ENCODE measurements at places on chromosomes 5 and 9.

GRCh38 chr9:101966691-101967090 lies 228.2 kb upstream of the GRIN3A start:
- DNase-seq: no peak

DNA sequence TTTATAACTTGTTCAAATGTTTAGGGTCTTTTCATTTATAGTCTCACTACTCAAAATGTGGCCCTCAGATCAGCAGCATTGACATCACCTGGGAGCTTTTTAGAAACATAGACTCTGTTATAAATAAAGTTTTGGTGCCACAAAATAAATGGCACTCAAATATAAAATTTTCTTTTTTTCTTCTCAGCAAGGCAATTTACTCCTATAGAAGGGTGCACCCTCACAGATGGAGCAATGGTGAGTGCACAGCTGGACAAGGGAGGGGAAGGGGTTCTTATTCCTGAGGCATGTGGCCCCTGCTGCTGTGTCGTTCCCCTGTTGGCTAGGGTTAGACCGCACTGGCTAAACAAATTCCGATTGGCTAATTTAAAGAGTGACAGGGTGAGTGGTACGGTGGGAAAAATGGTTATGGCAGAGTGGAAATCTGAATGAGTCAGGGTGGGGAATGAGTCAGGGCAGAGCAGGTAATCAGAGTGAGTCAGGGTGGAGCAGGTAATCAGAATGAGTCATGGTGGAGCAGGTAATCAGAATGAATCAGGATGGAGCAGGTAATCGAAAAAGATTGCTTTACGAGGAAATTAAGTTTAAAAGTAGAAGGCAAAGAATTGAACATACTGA lies 31.8 kb upstream of the C7 start:
- DNase-seq: no peak

- no peak for DNase-seq
Measured at GRCh38 chr9:137694962-137695875, 76.4 kb downstream of the EHMT1 start.

GRCh38 chr9:111896942-111897600 lies 457 bp downstream of the UGCG start:
- DNase-seq: no peak

GRCh38 chr9:19117039-19117716 lies 10.1 kb downstream of the PLIN2 start:
- DNase-seq: no peak

DNA sequence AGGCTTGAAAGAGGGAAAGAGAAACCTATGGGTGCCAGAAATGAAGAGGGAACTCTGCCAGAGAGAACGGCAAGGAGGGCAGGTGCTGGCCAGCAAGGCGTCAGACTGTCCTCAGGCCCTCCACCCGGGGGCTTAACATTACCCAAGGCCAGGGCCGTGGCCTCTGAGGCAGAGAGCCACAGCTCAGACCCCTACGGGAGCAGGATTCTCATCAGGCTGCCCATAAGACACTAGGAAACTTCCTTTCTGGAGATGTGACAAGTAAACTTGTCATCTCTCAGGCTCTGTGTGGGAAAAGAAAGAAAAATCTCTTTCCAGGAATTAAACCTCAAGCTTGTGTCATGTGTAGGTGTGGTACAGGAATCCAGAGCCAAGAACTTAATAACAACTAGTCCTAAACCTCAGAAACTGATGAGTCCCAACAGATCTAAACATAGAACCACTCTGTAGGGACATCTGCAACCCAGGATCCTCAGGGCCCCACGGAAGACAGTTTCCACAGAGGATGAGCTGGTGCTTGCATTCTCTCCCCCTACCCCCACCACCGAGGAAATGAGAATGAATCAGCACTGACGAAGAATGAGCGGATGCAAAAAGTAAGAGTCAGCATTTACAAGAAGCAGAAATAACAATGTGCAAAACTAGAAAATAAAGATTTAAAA lies 74.3 kb downstream of the DCP2 start:
- no peak for DNase-seq

DNA sequence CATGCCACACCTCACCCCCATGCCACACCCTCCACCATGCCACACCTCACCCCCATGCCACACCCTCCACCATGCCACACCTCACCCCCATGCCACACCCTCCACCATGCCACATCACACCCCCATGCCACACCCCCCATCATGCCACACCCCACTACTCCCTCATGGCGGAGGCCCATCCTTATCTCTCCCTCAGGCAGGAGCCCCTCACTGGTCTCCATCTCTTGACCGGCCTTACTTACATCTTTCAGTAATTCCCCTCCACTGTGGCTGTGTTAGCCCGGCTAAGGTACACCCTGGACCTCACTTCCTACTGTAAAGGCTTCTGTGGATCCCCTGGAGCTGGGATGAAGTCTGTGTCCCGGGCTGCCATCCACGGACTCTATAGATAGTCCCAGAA lies 102.0 kb downstream of the OLFM1 start:
- no peak for DNase-seq

DNA sequence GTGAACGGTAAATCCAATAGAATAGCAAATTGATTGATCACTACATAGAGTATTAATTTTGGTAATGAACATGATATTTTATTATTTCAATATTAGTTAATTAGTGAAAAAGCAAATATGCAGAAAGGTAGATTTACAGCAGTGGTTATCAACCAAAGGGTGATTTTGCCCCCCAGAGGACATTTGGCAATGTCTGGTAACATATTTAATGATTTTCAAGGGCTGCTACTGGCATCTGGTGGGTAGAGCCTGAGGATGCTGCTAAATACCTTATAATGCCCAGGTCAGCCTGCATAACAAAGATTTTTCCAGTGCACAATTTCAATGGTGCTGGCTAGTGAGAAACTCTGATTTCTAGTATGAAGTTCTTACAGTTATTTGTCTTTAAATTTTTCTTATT lies 1313.7 kb downstream of the PTPRD start:
- peak; percentile 87 for DNase-seq

DNA sequence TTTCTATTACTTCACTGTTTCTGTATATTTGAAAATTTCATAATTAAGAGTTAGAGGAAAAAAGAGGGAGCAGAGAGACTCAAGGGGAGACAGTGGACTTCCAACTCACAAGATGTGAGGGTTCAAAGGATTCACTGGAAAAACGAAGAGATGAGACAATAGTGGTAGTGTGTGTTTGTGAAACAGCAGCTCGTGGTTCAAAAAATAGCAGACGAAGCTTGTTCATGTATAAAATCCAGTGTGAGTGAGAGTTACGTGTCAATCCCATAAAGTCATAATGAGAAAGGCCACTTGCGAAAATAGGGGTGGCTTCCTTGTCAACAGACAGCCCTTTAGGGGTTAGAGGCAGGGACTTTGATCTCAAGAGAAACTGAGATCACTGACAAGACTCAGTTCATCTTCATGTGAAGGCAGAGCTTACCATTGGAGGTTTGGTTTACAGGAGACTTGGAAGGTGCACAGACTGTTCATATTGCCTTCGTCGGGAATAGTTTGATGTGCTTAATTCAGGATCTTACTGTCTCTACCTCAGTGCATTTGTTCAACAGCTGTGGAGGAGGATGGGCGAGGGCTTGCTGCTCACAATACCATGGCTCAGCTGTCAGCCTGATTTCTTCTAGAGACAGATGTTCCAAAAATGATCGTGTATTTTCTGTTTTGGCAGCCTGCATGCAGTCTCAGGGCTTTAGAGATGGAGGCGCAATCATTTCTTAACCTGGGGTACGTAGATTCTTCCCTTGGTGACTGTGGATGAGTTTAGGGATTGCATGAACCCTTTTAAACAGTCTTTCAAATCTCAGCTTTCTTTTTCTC lies 105.7 kb upstream of the KLF9 start:
- DNase-seq: no peak

GRCh38 chr9:17520268-17521064 lies 58.4 kb upstream of the SH3GL2 start:
- peak; percentile 31 for DNase-seq

DNA sequence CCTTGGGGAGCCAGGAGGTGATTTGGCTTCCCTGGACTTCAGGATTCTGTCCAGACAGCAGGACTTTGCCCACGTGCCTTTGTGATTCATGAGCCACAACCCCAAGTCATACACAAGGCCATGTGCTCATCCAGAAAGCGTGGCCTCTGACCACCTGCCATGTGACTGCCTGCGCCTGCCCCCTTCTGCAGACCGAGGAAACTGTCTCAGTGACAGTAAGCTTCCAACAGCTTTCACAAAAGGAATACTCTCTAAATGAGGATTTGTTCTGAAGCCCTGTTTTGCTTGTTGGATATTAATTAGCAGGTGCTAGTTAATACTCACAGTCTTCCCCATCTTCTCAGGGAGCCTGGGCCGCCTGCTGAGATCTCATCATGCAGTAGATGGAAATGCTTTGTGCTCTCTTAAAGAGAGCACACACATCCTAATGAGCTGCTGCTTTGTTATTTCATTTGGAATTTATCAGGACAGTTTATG lies 36.9 kb upstream of the ANGPTL2 start:
- DNase-seq: no peak

DNA sequence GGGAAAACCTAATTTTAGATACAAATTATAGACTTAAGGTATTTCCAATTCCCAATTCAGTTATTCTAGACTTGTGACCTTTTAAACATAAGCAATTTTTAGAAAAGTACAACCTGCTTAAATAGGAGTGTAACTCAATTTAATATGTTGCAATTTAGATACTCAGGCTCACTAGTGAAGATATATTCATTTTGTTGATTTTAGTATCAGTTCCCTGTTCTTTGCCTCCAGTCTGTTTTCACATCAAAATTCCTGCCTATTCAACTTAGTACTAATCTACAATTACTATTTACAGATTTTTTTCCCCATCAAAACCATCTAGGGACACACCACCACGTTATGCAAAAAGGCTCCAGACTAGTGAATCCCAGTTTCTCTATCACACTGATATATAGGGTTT lies 30.4 kb downstream of the PWWP2A start:
- DNase-seq: no peak

- no peak for DNase-seq
Measured at GRCh38 chr5:39656600-39656999, 231.8 kb upstream of the DAB2 start.

DNA sequence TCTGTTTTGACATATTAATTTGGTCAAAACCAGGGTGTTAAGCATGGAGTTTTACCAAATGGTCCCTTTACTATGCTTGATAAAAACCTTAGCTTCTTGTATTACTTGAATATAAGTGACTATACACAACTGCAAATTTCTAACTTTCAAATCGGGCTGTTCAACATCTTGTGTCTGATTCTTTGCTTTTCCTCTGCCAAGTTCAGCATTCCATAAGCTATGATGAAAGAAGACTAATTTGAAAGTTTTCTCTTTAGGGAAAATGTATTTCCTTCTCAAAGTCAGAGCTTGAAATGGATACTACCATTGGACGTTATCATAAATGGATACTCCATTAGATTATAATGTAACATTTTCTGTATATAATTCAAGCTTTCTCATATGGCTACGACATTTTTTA lies 792.9 kb downstream of the EFNA5 start:
- DNase-seq: no peak

DNA sequence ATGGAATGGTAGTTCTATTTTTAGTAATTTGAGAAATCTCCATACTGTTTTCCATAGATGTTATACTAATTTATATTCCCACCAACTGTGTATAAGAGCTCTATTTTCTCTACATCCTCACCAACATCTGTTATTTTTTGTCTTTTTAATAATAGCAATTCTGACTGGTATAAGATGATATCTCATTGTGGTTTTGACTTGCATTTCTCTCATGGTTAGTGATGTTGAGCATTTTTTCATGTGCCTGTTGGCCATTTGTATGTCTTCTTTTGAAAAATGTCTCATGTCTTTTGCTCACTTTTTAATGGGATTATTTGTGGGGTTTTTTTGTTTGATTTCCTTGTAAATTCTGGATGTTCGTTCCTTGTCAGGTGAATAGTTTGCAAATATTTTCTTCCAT lies 154.4 kb downstream of the ZSWIM6 start:
- no peak for DNase-seq

- no peak for DNase-seq
Measured at GRCh38 chr9:81086416-81086815, 602.9 kb downstream of the TLE1 start.

DNA sequence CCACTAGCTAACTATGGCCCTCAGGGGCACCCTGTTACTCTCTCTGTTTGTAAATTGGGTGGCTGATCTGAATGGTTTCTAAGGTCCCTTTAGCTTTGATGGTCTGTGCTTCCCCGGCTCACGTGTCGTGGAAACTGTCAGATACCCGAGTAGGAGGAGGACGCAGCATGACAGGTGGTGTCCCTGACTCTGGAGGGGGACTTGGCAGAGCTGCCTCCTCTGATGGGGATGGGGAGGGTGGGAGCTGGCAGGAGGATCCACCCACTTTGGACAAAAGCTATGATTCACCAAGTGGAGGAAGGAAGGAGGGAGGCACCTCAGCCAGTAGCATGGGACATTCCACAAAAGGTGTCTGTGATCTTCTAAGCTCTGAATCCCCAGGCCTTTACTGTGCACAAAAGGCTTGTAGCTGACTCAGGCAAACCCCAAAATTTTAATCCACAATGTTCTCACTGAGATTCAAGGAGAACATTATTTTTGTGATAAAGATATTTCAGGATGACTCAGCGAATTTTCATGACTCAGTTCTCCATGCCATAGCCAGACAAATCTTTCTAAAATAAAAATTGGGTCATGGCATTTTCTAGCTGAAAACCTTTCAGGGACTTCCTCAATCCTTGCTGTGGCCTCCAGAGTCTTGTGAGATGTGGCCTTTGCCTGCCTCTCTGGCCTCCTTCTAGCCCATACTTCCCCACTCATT lies 131.0 kb upstream of the BRINP1 start:
- DNase-seq: no peak

DNA sequence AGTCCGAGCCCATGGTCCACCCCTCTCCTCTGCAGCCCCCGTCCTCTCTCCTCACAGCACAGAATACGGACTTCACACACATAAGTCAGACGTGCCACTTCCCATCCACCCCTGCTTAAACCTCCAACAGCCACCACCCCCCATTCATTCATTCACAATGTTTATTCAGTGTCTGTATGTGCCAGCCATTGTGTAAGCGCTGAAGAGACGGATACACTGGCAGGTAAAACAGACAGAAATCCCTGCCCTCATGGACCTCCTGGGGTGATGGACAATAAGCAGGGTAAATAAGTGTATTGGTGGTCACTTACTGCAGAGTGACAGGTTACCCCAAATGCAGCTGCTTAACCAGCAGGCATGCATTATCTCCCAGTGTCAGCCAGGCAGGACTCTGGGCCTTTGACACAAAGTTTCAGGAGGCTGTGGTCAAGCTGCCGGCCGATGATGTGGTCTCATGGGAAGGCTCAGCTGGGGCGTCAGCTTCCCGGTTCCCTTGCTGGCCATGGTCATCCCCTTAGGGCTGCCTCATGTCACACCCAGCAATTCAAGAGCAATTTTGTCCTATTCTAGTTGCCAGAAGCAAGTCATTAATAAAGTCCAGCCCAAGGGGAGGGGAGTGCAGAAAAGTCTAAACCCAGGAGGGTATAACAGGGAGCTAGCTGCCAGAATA lies 1.8 kb upstream of the PAXX start:
- DNase-seq: no peak

- peak; percentile 97 for DNase-seq
Measured at GRCh38 chr9:128558431-128559310, 6.3 kb downstream of the SPTAN1 start.

DNA sequence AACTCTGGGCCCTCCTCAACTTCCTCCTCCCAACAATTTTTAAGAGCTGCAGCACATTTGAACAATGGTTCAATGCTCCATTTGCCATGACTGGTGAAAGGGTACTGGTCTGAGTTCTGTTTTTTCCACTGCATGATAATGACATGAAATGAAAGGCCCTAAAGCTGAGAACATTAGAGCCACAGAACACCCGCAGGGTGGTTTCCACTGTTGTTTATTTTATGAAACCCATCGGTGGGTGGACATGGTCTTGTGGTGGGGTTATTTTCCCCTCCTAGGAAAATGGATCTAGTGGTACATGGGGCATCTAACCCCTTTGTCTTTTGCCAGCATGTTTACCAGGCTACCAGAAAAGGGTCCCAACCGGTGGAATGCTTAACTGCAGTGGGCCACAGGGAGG lies 71.8 kb downstream of the SMARCA2 start:
- no peak for DNase-seq

Data from OCI-M1 (cell line).